ENCODE measurements at places on chromosomes 5 and 9.

- no peak for DNase-seq
Measured at GRCh38 chr9:136795000-136795348, 1.2 kb upstream of the CCDC183 start.

DNA sequence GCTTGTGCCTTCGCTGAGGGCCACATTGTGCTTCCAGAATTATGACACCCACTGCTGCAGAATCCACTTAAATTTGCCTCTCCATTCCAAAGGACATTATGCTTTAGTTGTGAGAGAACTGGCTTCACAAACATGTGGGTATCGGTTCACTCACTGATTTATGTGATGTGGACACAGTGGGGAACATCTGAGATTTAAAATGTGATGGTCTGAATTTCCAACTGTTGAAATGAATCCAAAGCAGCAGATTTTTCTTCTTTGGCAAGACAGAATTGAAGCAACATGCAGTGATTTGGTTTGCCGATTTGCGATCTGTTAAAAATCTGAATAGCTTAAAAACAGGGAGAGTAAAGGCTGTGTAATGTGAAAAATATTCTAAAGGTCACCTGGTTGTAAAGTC is 20.3 kb downstream of the PCSK5 start:
- DNase-seq: no peak

DNA sequence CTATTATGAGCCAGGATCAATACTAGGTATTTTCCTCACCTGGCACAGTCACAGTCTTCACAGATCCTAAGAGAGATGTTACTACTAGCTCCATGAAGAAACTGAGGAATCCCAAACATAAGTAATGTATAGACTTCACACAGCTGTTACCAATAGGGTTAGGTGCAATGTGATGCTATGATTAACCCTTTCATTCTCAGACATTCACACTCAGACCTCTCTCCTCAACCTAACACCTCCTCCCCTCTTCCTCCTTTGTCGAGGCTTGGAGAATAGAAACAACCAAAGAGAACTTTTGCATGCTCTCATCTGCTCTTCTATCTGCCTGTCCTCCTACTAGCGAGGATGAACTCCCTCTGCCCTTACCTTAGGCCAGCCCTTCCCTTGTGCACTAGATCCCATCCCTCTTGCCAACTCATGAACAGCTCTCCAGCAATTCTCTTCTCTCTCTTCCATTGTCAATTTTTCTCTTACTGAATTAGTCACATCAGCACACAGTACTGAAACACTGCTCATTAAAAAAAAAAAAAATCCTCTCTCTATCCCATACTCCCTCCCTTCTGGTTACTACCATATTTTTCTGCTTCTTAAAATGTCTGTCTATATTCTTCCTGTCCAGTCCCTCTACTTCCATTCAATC is 47.7 kb downstream of the MAPKAP1 start:
- DNase-seq: no peak

DNA sequence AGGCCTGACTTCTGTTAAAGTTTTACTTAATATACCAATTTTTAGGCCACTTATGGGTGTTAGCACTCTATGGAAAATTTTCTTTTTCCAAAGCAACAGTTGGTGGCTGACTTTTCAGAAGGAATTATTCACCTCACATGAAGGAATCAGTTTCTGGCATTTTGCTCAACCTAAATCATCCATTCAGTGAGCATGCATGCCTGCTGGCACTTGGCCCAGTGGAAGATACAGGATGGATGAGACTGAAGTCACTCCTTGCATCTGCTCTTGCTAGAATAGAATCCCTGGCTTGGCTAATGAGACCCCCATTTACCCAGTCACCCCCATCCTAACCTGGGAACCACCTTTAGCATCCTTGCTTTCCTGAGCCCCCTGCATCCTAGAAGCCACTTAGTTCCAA is 131.7 kb downstream of the WDR41 start:
- no peak for DNase-seq

GRCh38 chr9:134676886-134677285 is 35.3 kb downstream of the COL5A1 start:
- no peak for DNase-seq

DNA sequence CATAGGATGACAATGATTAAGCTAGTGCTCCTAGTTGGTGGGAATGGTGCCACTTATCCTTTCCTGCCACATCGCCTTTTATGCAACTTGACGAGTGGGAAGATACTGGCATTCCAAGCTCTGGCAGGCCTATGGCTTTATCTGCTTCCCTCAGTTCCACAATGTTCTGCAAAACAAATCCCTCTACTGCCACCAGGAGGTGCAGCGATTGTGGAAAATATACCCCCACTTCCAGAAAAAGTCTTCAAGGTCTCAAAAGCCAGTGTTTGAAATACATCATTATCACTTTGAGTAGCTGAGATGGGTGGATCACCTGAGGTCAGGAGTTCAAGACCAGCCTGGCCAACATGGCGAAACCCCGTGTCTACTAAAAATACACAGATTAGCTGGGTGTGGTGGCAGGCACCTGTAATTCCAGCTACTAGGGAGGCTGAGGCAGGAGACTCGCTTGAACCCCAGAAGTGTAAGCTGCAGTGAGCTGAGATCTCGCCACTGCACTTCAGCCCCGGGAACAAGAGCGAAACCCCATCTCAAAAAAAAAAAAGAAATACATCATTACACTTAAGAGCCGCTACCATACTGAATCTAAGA is 3.4 kb downstream of the CLINT1 start:
- DNase-seq: peak; percentile 54

DNA sequence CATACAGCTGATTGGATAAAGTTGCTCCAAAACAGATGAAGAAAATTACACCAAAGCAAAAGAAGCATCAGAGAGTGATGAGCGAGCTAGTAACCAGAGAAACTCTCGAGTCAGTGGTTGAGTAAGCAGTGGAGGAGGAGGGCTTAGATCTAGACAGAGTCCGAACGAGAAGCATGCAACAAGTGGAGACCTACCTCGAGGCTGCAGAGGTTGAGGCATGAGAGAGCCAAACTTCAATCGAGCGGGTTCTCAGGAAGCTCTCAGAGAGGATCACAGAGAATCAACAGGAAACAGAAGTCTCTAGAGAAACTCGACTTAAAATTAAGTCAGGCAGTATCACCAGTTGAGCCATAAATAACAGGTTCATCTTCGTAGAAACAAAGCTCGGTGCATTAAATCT is 6.1 kb downstream of the RUSC2 start:
- no peak for DNase-seq

GRCh38 chr5:59420596-59420995 is 472.9 kb downstream of the PDE4D start:
- no peak for DNase-seq

- no peak for DNase-seq
Measured at GRCh38 chr5:108271127-108271526, 110.8 kb downstream of the FBXL17 start.

- DNase-seq: no peak
Measured at GRCh38 chr5:14178091-14178490, 34.9 kb downstream of the TRIO start.

DNA sequence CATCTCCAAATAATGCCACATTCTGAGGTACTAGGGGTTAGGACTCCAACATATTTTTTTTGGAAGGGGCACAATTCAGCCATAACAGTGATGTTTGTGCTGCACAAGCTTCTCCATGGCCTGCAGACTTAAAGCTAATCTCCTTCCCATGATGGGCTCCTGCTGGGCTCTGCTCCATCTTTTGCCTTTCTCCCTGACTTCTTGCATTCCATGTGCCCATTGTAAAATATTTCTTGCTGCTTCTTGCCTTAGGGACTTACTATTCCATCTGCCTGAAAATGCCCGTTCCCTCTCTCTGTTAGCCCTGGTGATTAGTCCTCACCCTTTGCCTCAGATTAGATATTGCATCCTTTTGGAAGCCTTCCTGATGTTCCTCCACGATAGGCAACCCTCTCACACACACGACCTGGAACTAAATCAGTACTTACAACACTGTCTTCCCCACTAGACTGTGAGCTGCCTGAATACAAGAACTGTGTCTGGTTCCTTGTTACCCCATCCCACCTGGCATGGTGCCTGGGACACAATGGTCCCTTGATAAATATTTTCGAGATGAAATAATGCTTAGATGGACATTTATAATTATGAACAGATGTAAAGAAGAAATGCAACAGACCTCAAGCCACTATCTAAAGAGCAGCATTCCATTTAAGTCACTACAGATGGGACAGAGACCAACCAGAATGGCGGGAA is 33.5 kb downstream of the OR1J1 start:
- peak; percentile 79 for DNase-seq

DNA sequence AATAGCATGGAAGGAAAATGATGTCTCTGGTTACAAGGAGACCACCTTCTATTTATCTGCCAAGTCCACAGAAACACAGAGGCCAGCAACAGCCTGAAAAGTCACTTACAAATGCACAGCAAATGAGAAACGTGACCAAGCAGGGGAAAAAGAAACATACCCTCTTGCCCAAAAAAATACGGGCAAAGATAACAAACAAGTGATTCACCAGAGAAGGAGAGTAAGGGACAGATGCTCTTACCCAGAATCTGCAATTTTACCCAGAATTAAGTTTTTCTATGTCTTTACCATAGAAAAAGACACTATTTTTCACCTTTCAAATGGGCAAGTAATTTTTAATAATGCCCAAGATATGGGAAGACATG is 28.1 kb downstream of the CAMSAP1 start:
- no peak for DNase-seq

DNA sequence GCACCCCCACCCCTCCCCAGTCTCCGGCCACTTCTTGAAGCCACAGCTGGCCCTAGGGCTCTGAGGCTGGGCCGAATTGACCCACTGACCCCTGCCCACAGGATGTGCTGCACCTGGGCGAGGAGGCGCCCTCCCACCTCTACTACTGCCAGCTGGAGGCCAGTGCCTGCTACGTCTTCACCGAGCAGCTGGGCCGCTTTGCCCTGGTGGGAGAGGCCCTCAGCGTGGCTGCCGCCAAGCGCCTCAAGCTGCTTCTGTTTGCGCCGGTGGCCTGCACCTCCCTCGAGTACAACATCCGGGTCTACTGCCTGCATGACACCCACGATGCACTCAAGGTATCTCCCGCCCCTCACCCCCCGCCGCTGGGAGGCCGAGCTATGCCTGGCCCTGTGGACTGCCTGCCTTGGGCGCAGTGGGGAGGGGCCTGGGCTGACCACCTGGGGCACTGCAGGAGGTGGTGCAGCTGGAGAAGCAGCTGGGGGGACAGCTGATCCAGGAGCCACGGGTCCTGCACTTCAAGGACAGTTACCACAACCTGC is 21.3 kb downstream of the HK3 start:
- DNase-seq: no peak
